CD4-positive, alpha-beta T cell treated with Interleukin-15 for 4 hours (primary cell): ENCODE measurements at places on chromosomes 16 and 17.

- DNase-seq = no peak
Measured at GRCh38 chr16:69942627-69943170, 8.4 kb upstream of the CLEC18A start.

DNA sequence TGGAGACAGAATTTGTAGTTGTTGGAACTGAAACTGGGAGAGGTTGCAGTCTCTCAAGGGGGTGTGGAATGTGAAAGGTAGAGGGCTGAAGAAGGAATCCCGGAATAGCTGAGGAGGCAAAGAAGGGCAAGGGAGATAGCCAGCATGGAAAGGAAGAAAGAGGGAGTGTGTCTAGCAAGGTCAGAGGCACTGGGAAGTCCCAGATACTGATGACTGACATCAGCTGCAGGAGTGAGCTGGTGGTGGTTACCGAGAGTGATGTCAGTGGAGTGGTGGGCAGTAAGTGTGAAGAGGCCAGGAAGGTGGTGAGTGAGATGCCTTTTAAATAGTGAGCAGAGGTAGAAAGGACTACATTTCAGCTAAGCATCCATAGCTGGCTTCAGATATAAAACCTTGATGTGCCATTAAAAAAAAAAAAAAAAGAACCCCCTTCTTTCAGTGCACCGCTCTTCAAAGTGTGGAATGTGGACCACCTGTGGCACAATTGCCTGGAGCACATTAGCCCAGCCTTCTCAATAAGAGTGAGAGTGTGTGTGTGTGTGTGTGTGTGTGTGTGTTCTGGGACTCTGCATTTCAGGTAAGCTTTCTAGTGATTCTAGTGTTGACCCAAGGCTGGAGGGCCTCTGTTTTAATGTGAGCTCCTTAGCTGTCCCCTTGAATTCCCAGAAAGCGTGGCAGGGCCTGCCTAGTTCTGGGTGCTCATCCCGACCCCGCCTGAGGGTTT is 8.5 kb downstream of the PRMT7 start:
- DNase-seq = no peak

DNA sequence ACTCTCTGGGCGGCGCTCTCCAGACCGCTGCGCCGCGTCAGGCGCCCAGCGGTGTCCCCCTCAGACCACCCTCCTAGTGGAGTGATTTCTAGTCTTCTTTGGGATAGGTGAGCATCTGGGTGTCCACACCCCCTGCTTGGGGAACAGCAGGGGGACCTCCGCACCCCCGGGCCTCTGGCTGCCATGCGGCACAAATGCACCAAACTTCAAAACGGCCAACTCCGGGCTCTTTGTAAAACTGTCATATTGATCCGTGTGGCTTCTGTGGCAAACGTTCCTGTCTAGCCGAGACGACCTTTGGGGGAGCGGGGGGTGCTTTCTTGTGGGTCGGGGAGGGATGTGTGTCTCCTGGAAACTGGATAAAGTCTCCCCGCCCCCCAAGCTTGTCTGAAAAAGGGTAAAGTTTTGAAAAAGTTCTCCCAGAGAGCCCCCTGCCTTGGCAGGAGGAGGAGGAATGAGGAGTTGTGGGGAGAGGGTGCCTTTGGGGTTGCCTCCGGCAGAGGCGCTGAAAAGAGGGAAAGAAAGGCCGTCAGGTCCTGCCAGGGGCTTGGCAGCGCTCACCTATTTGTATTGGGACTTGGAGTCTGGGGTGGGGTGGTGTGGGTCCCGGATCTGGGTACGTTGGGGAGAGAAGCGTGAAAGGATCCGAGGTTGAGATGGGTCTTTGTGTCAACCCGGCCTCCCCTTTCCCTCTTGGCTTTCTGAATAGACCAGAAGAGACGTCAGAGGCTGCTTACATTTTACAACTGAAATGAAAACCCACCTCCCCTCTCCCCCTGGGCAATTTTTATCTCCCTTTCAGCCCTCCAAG is 2.2 kb upstream of the CHD3 start:
- DNase-seq = peak; percentile 52

GRCh38 chr17:17344507-17345293 is 41.5 kb downstream of the NT5M start:
- DNase-seq = no peak

GRCh38 chr17:18105027-18105426 is 3.5 kb upstream of the MYO15A start:
- no peak for DNase-seq

- DNase-seq = no peak
Measured at GRCh38 chr16:4570086-4570485, 13.9 kb downstream of the C16orf96 start.

GRCh38 chr17:14986127-14986526 is 279.0 kb downstream of the PMP22 start:
- no peak for DNase-seq

DNA sequence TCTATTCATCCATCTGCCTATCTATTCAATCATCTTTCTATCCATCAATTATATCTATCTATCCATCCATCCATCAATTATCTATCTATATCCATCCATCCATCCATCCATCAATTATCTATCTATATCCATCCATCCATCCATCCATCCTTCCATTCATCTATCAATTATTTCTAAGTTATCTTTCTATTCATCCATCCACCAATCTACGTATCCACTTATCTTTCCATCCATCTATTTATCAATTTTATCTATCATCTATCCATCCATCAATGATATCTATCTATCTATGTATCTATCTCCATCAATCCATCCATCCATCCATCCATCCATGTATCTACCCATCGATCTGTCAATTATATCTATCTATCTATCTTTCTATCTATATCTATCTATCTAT is 158.4 kb upstream of the ZKSCAN2 start:
- DNase-seq = no peak

DNA sequence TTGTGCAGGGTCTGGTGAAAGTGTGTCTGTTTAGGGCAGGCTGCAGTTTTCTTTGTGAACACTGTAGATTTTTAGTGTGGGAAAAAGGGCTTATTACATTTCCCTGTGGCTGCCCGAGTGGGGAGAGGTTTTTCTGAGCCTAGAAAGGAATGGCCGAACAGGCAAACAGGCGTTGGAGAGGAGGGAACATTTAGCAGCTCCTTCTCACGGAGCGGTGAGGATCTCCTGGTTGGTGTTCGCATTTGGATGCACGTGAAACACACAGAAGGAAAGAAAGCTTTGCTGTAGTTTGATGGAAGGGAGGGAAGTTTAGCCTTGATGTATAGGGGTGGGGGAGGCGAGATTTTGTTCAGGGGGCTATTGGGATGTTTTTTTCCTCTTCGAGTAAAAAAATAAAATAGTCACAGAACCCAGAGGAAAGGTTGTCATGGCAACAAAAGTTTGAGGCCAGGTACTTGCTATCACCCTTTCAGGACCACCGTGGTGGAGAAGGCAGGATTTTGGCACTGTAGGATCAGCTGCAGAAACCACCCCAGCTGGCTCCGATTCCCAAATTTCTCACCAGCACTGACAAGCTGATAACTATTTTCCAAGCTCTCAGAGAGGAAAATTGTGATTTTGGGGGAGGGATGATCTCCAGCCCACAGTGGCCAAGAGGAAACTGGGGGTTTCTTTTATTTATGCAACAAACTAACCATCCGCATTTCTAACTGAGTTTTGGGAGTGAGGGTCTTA is 3.5 kb downstream of the GSG1L start:
- DNase-seq = no peak

GRCh38 chr17:16940116-16940881 is 31.6 kb downstream of the TNFRSF13B start:
- DNase-seq = no peak

GRCh38 chr17:2393954-2394749 is 6.7 kb downstream of the MNT start:
- DNase-seq = no peak

- DNase-seq = no peak
Measured at GRCh38 chr17:5331506-5331905, 49.4 kb downstream of the RABEP1 start.

DNA sequence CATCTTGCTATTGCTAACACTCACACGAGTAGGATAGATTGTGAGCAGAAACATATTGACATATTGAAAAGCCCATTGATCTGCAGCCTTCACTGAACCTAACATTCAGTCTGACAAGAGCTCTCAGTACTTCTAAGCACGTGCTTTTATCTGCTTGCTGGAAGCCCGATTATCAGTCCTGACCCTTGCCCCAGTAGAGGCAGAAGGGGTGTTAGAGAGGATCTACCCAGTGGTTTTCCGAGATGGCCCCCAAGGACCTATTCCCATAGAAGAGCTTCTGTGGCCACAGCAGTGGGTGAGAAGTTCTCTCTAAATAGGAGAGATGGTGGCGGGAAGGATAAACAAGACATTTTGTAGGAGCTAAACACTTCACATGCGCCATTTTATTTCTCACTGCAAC is 290.9 kb upstream of the MAF start:
- no peak for DNase-seq

DNA sequence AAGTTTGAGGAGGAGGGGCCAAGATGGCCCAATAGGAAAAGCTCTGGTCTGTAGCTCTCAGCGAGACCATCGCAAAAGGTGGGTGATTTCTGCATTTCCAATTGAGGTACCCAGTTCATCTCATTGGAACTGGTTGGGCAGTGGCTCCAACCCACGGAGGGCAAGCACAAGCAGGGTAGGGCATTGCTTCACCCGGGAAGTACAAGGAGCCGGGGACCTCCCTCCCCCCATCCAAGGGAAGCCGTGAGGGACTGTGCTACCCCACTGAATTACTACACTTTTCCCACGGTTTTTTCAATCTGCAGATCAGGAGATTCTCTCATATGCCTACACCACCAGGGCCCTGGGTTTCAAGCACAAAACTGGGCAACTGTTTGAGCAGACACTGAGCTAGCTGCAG is 58.0 kb upstream of the EFCAB3 start:
- no peak for DNase-seq

GRCh38 chr17:40174514-40174913 is 2.8 kb upstream of the RAPGEFL1 start:
- DNase-seq = no peak

- no peak for DNase-seq
Measured at GRCh38 chr16:56870276-56870888, 5.4 kb downstream of the SLC12A3 start.

DNA sequence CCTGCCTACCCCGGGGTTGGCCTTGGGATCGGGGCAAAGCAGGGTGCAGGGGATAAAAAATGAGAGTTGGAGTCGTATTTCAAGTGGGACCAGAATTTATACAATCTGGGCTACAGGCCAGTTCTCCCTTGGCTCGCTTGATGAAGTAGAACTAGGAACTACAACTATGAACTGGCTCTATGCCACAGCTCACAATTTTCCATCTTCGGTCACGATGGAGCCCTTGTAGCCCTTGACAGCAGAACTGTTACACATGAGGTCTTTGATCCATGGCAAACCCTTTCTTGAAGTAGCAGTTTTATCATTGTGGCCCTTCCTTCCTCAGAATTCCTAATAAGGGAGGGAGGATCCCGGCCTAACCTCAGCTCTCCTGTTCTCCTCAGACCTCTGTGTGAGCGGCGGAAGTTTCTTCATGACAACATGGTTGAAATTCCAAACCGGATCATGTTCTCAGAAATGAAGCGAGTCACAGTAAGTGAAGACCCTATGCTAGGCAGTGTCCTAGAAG is 17.1 kb downstream of the LIG3 start:
- DNase-seq = no peak

GRCh38 chr16:7405166-7405565 is 72.5 kb downstream of the RBFOX1 start:
- no peak for DNase-seq

- no peak for DNase-seq
Measured at GRCh38 chr16:80330150-80330549, 210.6 kb upstream of the DYNLRB2 start.

DNA sequence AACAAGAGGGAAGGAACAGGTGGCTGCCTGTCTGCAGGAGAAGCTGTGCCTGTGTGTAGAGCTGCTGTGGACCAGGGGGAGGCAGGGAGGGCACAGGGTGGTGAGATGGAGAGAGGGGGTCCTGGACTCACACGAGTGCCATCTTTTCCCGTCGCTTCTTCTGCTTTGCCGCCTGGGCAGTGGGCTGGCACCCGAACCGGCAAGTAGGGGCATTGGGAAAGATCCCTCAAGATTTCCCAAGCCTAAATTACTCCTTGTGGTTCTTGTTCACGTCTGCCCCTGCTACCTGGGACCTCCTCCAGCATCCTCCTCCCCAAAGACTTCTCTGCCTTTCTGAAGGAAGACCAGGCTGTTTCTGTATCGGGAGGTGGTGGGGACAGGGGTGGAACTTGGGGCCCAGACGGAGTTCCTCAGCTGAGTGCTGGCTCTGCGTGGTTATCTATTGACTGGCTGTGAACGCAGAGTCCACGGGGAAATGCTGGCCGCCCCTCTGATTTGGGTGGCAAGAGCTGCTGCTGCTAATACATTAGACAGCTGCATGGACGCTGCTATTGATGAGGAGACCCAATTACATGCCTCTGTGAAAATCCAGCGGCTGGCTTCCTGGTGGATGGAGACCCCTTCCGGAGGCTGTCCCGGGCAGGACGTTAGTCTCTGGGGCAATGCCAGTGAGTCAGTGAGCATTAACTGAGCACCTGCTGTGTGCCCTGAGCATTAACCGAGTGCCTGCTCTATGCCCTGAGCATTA is 114.5 kb downstream of the OR1D5 start:
- DNase-seq = no peak

DNA sequence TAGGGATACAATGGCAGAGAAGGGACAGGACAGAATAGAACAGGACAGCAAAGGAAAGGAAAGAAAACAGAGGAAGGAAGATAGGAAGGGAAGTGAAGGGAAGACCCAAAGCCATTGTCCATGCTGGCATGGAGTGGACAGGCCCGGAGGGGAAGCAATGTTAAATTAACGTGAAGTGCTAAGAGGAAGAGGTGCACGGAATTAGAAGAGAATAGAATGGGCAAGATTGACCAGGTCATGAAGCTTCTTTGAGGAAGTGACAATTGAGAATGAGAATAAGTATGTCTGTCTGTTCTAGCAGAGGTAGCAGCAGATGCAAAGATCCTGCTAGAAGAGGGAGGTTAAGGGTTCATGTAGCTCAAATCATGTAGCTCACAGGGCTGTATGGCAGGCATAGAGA is 117.2 kb downstream of the MAF start:
- no peak for DNase-seq

GRCh38 chr16:67326472-67327309 is at the start of the genes KCTD19 and LRRC36:
Gene KCTD19 (minus strand): TSS chr16:67326741. CDS start chr16:67326707, 34 bp downstream.
Gene LRRC36 (plus strand): TSS chr16:67326815. CDS start chr16:67326863, 48 bp downstream.
- peak; percentile 46 for DNase-seq

GRCh38 chr17:57045868-57046704 is 39.0 kb upstream of the AKAP1 start:
- peak; percentile 7 for DNase-seq

DNA sequence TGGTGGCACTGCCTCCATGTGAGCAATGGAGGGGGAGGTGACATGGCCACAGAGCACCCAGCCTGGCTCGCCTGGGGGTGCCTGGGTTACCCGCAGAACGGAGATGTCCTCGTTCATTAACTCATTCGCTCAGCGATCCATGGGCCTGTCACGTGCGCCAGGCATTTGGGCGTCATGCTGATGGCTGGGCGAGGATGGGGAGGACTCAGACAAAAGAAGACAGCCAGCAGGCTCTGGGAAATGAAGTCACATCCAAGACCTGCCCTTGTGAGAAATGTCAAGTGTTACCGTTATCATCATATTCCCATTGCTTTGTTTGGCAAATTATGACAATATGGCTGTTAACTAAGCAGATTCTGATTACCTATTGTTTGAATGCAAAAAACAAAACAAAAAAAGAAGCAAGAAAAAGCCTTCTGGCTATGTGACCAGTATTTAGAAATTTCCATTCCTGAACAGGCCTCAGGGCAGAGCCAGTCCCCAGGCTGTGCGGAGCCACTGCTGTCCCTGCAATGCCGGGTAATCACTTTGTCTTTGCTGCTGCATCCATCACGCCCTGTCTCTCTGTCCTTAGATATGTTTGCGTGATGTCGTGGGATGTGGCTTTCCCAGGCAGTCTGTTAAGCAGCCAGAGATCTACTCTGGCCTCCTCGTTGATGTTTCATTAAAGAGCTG is 57.9 kb downstream of the CMIP start:
- DNase-seq = no peak

- no peak for DNase-seq
Measured at GRCh38 chr17:29124925-29125273, 55.3 kb downstream of the MYO18A start.

GRCh38 chr17:75228847-75229246 is 23.4 kb downstream of the NUP85 start:
- no peak for DNase-seq
